Activated CD8-positive, alpha-beta memory T cell treated with anti-CD3 and anti-CD28 coated beads for 48 hours (primary cell): ENCODE measurements at places on chromosomes 16 and 17.

- no peak for DNase-seq
Observed at GRCh38 chr16:79593074-79593531, 7.4 kb downstream of the MAF start.

DNA sequence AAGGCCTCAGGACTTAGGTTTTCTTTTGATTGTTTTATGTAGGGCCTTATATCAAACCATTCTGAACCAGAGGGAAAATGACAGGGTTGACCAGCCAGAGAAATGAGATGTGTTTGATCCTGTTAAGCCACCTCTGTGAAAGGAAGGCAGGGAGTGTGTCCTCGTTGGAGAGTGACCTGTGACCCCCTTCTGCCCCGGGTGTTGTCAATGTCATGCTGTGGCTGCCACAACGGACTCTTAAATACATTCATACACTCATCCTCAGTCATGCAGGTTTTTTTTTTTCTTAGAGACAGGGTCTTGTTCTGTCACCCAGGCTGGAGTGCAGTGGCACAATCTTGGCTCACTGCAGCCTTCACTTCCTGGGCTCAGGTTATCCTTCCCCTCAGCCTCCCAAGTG lies 6.1 kb downstream of the MYCBPAP start:
- no peak for DNase-seq

GRCh38 chr16:86466696-86467406 lies 43.5 kb upstream of the FOXF1 start:
- no peak for DNase-seq

DNA sequence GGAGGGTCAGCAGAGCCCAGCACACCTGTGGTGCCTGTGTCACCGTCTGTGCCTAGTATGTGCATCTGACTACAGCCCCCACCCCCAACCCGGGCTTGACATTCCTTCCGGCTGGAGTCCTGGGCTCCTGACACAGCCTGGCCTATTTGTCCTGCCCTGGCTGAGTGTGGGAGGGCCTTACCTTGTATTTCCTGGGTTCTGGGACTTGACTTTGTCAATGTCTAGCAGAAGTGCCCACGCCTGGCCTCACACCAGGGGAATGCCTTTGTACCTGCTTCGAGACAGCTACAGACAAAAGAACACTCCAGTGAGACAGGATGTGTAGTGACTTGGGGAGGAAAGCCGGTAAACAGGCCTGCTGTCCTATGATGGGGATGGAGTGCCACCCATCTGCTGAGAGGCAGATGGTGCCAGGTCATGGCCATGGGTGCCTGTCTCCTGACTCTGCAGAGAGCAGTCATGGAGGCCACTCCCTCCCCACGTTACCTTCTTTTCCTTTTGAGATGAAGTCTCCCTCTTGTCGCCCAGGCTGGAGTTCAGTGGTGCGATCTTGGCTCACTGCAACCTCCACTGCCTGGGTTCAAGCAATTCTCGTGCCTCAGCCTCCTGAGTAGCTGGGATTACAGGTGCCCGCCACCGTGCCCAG lies 42.8 kb downstream of the TNFRSF13B start:
- DNase-seq, result no peak

DNA sequence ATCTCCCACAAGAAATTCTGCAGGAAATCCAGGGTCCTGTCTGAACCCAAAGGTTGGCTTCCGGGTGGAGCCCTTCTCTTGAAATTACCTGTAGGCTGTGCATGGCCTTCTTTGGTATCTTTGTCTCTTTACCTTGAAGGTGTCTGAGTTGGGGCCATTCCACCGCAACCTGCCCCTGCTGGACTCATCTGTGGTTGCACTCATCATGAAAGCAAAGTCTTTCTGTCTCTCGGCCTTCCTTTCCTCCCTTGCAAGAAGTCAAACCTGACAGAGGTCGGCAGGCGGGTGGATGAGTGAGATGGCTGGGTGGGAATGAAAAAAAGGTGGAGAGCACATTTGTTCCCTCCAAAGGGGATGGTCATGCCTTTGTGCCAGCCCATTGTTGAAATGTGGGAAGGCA lies 25.1 kb downstream of the SALL1 start:
- DNase-seq, result no peak

GRCh38 chr17:72998343-72998742 lies 94.1 kb downstream of the SLC39A11 start:
- no peak for DNase-seq

DNA sequence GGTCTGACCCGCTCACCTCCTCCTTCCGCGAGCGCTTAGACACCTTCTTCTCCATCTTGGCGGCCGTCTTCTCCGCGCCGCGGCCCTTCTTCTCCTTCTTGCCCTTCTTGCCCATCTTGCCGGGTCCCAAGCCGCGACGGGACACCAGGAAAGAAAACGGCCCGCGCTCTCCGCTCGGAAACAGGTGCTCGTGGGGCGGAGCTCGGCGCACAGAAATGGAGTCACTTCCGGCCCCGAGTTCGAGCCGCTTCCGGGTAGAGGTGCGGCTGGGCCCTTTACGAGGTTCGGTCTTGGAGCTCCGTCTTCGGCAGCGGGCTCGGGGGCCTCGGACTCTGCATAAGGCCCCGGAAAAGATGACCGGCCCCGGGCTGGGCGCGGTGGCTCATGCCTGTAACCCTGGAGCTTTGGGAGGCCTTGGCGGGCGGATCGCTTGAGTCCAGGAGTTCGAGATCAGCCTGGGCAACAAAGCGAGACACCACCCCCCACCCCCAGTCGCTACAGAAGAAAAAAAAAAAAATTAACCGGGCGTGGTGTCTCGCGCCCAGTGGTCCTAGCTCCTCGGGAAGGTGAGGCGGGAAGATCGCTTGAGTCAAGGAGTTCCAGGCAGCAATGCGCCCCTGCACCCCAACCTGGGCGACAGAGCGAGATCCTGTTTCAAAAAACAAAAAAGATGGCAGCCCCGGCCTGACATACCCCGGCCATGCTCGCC lies at the start of gene KLHDC4:
KLHDC4 (minus strand) TSS at position 211 of the 709 bp plus-strand sequence; CDS start at position 115, 96 bp downstream.
- peak; percentile 78 for DNase-seq

DNA sequence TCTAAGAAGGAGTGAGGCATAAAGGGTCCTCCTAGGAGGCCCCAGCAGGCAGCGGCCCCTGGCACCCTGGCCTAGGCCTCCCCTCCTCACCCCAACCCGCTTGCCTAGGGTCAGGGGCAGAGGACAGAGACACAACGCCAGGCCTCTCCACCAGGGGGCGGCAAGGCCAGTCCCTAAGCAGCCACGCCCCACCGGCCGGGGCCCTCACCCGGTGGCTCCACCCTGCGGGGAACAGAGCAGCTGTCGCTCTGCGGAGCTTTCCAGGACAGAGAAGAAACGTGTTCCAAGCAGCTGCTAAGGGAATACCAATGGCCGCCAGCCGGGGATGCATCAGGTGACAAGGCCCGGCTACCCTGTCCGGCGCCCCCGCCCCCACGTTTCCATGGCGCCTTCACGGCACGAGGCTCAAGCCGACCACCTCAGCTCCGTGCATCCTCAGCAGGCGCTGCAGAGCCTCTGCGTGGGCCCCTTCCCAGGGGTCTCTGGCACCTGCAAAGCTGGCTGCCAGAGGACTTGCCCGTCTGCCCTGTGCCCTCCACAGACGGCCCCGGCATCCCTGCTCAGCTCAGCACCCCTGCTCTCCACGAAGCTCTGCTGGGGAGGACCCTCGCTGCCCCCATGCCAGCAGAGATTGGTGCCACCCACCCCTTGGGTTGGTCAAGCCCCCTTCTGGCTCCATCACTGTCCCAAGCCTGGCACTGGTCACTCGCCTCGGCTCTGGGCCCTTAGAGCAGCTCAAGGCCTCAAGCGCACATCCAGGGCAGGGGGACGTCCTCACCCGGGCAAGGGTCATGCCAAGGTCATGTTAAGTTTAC lies 5.6 kb downstream of the ZNF598 start:
- DNase-seq, result peak; percentile 82

DNA sequence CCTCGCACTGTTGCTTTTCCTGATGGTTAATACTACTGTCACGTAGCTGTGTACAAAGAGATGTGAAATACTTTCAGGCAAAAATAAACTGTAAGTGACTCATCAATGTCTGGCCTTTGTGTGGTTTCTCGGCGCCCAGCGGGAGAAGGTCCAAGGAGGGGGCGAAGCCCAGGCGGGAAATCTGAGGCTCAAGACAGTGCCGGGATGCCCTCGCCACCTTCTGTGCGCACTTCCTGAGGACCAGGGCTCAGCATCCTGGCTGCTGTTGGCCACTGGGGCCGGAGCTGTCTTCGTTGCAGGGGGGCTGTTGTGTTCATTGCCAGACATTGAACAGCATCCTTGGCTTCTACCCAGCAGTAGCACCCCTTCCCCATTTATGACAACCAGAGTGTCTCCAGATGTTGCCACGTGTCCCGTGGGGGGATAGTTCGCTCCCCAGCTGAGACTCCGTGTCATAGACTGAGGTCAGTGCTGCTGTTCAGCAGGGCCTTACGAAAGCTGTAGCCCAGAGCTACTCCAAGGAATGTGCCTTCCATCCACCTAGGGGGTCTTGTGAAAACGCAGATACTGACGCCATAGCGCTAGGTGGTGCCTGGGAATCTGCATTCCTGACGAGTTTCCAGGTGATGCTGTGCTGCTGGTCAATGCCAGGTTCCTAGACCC lies 67.3 kb upstream of the PLCG2 start:
- no peak for DNase-seq

DNA sequence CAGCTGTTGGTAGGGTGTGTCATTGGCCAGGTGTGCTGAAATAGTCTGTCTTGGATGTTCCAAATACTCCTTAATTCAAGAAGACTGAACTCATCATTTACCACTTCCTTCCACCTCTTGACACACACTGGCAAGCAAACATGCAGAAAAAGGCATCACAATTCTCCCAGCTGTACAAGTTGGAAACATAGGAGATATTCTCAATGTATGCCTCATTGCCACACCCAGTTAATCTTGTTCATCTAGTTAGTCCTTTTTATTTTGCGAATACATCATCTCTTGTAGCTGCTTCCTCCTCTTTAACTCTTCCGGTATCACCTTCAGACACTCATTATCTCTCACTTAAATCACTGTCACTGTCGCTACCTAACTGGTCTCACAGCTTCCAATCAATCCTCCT lies 75.1 kb upstream of the GOT2 start:
- DNase-seq, result no peak

DNA sequence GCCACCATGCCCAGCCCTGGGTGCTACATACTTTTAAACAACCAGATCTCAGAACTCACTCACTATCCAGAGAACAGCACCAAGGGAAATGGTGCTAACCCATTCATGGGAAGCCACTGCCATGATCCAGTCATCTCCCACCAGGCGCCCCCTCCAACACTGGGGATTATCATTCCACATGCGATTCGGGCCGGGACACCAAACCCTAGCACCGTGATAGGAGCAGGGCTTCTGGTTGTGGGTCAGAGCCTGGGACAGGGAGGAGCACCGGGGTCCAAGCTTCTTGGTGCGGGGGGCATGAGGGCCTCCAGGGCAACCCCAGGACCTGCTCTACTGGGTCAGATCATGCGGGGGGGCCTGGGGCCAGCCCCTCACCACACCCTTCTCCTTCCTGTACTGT lies 4.5 kb downstream of the TMEM235 start:
- DNase-seq, result no peak

DNA sequence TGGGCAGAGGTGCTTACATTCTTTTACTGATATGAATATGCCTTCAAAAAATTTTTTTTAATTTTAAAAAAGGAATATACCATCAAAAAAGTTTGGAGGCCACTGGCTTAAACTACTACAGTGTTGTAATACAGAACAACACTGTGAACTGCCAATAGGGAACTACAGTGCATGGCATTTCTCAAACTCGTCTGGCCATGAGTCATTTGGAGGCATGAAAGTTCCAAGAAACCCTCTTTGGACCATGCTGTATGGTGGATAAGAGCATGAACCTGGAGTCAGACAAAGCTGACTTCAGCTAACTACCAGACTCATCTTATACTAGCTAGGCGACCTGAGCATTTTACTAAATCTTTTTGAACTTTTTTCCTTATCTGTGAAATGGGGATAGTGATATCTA lies 9.2 kb upstream of the NF1 start:
- no peak for DNase-seq

- no peak for DNase-seq
Observed at GRCh38 chr17:79088247-79088996, 13.8 kb downstream of the ENGASE start.

- DNase-seq, result no peak
Observed at GRCh38 chr16:74874912-74875546, 100.4 kb upstream of the FA2H start.

DNA sequence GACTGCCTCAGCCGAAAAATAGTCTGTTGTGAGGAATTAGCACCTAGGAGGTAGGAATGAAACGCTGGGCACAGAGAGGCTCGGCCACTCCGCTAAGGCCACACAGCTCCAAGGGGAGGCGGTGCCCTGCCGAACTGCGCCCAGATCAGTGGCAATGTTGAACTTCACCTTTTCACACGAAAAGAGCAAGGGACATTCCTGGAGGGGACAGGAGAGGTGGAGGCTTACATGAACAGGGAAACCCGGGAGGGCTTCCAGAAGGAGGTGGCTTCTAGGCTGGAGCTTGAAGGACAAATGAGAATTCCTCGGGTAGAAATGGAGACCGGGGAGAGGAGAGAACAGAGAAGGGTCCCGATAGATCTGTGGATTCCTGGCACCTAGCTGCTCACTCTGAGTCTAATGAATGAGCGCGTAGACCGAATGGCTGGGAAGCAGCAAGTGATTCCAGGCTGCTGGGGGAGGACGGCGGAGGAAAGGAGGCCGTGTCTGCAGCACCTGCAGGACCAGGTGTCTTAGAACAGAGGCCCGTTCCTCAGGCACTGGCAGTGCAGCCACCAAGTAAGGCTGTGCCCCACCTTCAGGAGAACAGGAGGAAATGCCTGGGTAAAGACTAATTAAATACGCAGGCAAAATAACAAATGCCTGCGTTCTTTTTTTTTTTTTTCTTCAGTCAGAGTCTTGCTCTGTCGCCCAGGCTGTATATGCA lies 722 bp upstream of the SLC38A10 start:
- DNase-seq, result peak; percentile 23

DNA sequence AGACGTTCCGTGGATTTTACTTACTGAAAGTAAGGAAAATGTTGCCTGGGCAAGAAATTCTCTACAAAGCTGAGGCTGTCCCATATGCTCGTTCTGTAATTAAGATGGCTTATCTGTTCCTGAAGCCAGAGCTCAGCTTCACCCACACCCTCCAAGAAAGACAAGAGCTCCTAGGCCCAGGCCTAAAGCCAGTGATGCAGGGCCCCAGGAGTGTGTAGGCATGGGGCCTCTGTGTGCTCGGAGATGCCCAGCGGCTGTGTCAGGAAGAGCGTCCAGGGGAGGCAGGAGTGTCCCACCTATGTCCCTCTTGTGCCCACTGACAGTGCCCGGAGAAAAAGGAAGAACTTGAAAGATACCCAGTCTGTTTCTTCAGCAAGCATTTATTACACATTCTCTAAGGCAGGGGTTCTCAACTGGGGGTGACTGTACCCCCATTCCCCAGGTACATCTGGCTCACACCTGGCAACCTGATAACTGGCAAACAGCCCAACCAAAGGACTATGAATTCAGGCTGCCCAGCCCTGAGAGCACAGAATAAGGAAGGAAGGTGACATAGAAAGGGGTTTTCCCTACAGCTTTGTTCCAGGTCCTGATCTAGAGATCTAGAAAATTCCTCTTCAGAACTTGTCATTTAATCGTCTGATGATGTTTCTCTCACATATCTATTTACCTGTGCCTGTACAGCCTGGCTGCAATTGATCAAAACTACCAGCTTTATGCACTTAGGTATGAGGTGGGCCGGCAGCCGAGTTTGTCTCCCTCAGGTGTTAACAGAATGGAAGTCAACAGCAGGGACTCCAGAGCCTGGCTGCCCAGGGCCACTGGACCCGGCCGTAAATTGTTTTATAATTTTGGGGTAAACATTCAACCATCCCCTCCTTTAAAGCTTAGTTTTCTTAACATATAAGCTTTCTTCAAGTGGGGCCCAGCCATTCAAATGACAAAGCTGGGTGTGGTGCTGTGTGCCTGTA lies 12.0 kb downstream of the SNN start:
- no peak for DNase-seq

- no peak for DNase-seq
Observed at GRCh38 chr16:89316701-89317100, 99.2 kb downstream of the ZNF778 start.

- DNase-seq, result no peak
Observed at GRCh38 chr17:69287168-69287567, 39.8 kb downstream of the ABCA5 start.
